Aorta (tissue), 5 donors: ENCODE measurements at places on chromosomes 2 and 18.

GRCh38 chr2:128091726-128092080, 703 bp downstream of the UGGT1 start:
- DNase-seq, result no peak

DNA sequence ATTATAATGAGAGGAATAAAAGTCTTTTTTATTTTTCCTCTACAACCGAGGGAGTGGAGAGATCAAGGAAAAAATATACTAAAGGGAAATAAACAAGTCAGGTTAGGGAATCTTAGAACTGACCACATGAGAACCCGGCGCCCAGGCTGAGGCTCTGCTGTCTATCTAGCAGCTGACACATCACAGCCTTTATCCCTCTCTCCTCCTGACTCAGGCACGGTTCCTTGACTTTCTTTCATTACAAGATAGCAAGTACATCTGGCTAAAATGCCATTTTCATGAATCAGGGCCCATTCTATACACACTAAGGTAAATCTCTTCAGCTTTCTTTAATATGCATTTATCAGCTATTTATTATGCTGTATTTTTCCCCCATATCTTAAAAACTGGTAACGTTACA, 296.0 kb downstream of the TMX3 start:
- no peak for DNase-seq

GRCh38 chr18:61785588-61785987, 107.2 kb downstream of the RNF152 start:
- DNase-seq, result no peak

DNA sequence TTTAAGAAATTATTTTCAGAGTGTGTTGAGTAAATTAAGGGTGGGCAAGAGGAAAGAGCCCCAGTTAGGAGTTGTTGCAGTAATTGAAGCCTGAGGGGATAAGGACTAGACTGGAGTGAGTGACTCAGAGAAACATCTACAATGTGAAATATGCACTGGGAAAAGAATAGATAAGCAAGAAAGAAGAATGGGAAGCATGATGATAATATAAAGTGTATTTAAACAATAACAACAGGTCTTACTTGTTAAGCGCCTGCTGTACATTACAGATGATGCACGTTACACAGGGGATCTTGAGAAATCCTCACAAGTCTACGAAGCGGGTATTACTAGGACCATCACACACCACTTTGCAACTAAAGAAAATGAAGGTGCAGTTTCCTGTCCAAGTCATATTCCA, 73.6 kb upstream of the STK17B start:
- DNase-seq, result no peak

DNA sequence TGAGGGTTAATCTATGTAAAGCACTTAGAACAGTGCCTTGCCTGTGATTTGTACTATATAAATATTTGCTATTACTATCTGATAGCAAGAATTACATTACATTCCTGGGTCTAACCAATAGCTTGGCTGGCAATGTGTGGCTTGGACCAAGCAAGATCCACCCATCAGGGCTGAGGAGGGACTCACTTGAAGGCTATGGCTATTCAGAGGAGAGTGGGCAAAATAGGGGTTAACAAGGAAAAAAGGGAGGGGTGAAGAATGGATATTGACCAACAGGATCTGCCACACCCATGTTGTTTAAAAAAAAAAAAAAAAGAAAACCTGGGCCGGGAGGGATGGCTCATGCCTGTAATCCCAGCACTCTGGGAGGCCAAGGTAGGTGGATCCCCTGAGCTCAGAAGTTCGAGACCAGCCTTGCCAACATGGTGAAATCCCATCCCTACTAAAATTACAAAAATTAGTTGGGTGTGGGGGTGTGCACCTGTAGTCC, 20.0 kb upstream of the TMBIM1 start:
- no peak for DNase-seq

DNA sequence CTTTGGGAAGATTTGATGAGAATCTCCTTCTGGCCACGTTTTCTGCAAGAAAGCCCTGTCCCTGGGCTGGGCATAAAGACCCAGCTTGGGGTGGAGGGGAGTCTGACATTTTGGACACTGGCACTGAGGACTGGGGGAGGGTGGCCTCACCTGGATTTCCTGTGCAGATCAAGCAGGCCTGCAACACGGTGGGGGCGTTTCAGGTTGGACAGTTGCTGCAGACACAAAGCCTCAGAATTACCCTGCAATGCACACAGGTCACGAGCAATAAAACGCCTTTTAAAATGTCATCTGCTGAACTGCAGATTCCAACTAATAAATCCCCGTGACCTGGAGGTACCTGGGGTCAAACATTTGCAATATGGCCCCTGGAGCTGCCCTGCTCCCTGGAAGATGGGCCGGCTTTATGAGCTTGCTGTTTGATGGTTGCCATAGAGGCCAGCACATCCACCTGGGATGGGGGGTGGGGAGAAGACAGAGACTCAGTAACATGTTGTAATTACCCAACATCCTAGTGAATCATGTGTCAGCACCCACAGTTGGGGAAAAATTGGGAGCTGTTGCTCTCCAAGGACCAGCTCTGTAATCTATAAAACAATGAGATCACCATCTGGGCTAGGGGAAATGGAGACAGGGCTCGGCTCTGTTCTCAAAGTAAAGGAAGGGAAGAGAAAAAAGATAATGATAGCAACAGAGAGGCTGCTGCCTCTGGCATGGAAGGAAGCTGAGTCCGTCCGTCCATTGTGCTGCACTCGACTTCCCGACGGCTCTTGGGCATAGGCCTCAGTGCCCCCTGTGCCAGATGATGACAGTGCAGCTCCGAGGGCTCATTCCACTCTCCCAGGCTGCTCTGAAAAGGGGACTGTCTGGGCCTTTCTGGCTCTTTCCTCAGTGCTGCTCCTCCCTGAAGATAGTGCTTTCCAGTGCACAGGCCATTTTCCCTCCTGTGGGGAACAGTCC, 340.3 kb downstream of the CYRIA start:
- no peak for DNase-seq

- no peak for DNase-seq
Measured at GRCh38 chr2:15043336-15044058, 411.0 kb downstream of the LRATD1 start.

DNA sequence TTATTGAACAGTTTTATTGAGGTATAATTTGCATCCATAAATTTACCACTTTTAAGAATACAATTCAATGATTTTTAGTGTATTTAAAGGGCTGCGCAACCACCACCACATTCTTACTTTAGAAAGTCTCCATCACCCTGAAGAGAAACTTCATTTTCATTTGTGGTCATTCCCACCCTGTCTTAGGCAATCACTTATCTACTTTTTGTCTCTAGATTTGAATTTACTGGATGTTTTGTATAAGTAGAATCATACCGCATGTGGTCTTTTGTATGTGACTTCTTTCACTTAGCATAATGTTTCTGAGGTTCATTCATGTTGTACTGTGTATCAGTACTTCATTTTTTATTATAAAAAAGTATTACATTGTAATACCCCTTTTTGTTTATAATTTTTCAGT, 17.9 kb upstream of the SLC4A10 start:
- no peak for DNase-seq

DNA sequence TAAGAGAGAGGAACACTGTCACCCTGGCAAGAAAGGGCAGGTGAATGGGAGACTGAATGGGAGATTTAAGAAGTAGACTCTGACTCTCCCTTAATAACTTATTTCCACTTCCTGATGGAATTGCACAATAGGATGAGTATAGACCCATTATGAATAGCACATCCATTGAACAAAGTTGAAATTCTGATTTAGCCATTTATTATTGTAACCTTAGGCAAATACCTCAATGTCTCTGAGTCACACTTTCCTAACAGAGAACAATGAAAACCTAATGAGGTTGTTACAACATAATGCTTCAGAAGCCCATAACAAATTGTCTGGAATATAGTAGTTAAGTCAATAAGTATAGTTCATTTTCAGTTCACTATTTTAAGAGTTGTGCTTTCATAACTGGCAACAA, 78.9 kb downstream of the NRXN1 start:
- DNase-seq, result no peak
